Kidney (tissue), 22 donors: ENCODE measurements at places on chromosomes 16 and 17. TPM values are rescaled to one million over a fixed set of nuclear protein-coding genes. Genes with fewer than 3 reads are reported as not detected.
A peak's percentile ranks its signal among the peaks of the same experiment; 100 is the strongest.

The SYCE1L gene
- 9.7 TPM for total RNA-seq

The PHKB gene
- 80.5 TPM for total RNA-seq

GRCh38 chr17:75031972-75032719, 14.6 kb downstream of the ATP5PD start:
- peak; percentile 74 for DNase-seq

The CTF1 gene
- total RNA-seq: 7.3 TPM

The HSD17B1 gene
- total RNA-seq: 0.31 TPM

GRCh38 chr17:4766723-4767122, 5.0 kb upstream of the TM4SF5 start:
- no peak for DNase-seq

DNA sequence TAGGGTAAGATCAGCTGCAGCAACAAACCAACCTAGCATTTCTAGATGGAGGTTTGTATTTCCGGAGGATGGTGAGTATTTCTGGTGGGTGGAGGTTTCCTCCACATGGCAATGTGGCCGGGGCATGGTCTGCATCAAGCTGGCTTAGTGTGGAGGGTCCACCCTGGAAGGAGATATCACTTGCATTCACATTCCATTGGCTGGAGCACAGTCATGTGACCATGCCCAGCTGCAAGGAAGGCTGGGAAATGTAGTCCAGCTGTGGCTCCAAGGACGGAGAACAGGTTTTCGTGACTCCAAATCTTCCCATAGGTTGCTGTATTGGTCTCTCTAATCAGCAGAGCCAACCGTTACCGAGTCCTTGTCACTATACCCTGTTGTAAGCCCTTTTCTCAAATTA, 68.7 kb downstream of the RAI1 start:
- no peak for DNase-seq

The SULT1A1 gene
- total RNA-seq: 20.7 TPM

DNA sequence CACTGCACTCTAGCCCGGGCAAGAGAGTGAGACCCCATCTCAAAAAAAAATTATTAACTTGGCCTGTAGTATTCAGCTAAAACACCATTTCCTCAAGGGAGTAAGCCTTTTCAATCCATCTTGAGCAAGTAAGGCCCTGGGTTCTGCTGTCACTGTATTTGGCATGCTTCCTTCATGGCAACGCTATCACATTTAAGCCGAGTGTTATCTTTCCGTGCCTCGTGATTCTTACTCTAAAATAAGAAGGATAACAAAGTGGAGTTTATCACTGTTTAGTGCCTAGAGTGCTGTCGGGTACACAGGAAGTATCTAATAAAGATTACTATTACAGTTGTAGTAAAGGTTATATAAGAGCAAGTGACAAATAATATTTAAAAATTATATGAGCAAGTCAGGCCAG, 8.8 kb downstream of the VPS53 start:
- DNase-seq: no peak

DNA sequence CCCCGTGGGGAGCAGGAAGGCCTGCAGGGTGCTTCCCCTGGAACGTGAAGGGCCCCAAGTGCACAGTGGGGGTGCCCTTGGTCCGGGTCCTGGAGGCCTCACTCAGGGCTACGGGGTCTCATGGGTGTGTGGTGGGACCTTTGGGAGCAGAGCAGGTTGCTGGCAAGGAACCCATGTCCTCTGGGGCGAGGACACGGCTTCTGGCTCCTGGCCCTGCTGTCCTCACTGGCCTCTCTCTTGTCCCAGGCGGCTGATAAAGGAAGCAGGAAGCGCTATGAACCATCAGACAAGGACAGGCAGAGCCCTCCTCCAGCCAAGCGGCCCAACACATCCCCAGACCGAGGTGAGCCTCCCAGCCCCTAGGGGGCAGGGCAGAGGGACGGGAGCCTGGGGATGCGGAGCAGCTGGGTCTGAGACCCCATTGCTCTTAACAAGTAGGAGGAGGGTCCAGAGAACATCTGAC, 9.8 kb upstream of the IL17C start:
- DNase-seq: no peak

- DNase-seq: no peak
These were observed 4.7 kb downstream of the SLC13A5 start for GRCh38 chr17:6708357-6708961.
